A549 treated with DMSO at 1 μM for 4 hours (cell line): ENCODE measurements at places on chromosomes 11 and 22. TPM values are rescaled to one million over a fixed set of nuclear protein-coding genes. Genes with fewer than 3 reads are reported as not detected.

Gene OR2AG2
- total RNA-seq: 0.05 to 0.09 TPM (median 0.06 TPM) in 3 of 5 replicates, not detected in the others

Gene TUBA8
- total RNA-seq: 0.52 to 0.91 TPM (median 0.74 TPM) in 5 replicates

Gene C22orf31
- total RNA-seq: not detected in 5 replicates

Gene ATG13
- 52.5 to 61.4 TPM (median 55.8 TPM) in 5 replicates for total RNA-seq

Gene CBL
- total RNA-seq: 7.8 to 11.6 TPM (median 10.8 TPM) in 5 replicates

Gene LRRC4C
- not detected in 5 replicates for total RNA-seq

Gene KLHDC7B
- 0.02 to 0.05 TPM (median 0.05 TPM) in 3 of 5 replicates, not detected in the others for total RNA-seq

Gene PPP1R14B
- 234 to 382 TPM (median 354 TPM) in 5 replicates for total RNA-seq

Gene RGL4
- 0.04 TPM in 1 of 5 replicates, not detected in the others for total RNA-seq

Gene CEP126
- total RNA-seq: 1.9 to 5.3 TPM (median 3.4 TPM) in 5 replicates

Gene ANO9
- 0.52 to 1.3 TPM (median 0.62 TPM) in 5 replicates for total RNA-seq

Gene RIBC2
- total RNA-seq: 2.3 to 3.2 TPM (median 2.7 TPM) in 5 replicates

Gene POLDIP3
- 36.8 to 44.3 TPM (median 41.7 TPM) in 5 replicates for total RNA-seq
